ENCODE measurements at places on chromosomes 12 and 14.
A peak's percentile ranks its signal among the peaks of the same experiment; 100 is the strongest.

GRCh38 chr12:71415336-71416231, 24.0 kb upstream of the LGR5 start:
- DNase-seq = peak; percentile 39

DNA sequence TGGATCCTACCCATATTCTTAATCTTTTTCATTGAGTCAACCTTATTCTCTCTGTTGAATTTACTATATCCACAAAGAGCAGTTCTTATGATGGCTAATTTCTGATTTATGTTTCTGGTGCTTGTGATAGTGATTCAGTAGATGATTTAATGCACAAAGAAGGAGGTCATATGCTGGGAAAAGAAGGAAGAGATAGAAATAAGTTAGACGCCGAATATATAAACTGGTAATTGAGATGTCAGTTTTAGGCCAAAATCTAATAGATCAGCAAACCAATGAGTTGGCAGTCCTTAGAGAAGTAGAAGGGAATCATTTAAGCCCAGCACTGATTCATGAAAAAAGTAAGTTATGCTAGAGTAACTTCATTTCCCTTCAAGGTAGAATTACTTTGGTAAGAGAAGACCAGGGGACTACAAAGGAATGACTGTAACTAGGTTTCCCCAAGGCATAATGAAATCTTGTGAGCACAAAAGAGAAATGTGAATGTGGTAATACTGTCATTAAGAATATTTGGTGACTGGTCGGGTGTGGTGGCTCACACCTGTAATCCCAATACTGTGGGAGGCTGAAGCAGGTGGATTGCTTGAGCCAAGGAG, 132.4 kb downstream of the TGFB3 start:
- DNase-seq = no peak

DNA sequence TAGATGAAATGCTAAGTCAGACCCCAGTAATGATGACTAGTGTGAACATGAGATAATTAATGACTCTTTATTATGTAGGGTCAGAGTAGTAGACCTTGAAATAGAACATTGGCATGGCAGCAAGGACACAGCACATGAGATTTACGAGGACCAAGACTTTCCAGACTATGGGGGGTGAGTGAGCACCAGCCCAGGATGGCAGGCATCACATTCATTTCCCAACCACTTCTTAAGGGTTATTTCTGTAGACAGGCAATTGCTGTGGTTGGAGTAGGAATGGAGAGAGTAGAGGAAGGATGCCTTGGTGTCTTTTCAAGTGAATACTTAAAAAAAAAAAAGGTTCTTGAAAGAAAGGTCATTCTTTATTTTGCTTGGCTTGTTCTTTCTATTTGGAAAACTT, 189.4 kb upstream of the DYRK2 start:
- no peak for DNase-seq

- DNase-seq = no peak
Observed at GRCh38 chr12:22037947-22038346, 8.1 kb upstream of the CMAS start.

GRCh38 chr12:62930546-62931425, 4.2 kb downstream of the PPM1H start:
- DNase-seq = no peak

DNA sequence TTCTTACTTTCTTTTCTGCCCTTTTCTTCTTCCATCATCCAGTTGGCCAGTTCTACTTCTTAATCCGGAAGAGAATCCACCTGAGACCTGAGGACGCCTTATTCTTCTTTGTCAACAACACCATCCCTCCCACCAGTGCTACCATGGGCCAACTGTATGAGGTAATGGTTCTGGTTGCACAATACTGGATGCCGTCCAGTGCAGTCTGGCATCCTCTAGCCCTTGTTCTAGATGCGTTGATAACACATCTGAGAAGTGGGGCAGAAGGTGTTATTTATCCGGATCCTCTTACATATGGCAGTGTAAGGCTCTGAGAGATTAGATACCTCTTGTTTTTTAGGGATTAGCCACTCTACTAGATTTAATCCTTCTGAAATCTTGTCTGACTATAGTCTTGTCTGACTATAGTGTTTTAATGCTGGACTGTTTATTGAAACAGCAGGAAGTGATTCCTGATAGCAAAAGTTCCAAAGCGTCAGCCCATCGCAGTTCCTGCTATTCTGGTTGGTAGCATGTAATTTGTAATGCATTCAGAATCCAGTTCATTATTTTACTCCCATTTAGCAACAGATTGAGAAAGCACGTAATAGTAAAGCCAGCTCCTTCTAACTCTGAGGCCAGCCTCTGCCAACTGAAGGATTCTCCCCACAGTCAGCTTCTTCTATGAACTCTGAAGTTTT, 7.9 kb downstream of the GABARAPL1 start:
- DNase-seq = no peak

GRCh38 chr12:27331291-27331926, 1.2 kb upstream of the BMAL2 start:
- no peak for DNase-seq

GRCh38 chr12:42892702-42893551, 303.4 kb upstream of the PRICKLE1 start:
- no peak for DNase-seq

GRCh38 chr14:85947461-85948139, 417.7 kb downstream of the FLRT2 start:
- DNase-seq = no peak

DNA sequence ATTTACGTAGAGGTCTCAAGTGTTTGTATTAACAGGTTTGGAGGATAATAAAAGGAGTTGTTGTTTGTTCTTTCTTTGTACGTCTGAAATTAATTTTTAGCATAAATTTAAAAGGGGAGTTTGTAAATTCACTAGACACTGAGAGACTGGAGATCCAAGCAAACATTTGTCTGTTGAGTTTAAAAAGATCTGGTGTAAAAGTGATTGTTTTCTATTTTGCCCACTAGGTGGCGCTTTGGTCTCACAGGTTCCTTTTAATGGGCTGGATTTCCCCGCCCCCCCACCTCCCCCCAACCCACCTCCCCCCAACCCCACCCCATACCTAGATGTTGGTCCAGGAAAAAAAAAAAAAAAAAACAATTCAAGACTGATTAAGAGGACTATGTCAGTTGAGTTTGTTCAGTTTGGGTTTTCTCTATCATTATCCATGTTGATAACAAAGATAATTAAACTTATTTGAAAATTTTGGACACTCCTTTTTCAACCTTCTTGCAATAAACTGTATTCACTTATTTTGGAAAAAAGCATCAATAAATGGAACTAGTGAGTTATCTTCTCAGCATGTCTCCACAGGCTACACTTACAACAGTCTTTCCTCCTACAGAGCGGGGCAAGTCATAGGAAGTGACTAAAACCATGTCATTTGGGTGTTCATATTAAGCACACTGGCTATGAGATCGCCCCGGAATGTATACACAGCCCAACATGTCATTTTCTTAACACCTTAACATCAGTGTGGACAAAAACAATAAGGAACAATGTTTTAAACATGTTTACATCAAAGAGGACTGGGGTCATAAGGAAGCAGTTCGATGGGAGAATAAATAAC, 841.1 kb downstream of the NRXN3 start:
- no peak for DNase-seq
